NCI-H774 (cell line): ENCODE measurements at places on chromosomes 11 and 22.

DNA sequence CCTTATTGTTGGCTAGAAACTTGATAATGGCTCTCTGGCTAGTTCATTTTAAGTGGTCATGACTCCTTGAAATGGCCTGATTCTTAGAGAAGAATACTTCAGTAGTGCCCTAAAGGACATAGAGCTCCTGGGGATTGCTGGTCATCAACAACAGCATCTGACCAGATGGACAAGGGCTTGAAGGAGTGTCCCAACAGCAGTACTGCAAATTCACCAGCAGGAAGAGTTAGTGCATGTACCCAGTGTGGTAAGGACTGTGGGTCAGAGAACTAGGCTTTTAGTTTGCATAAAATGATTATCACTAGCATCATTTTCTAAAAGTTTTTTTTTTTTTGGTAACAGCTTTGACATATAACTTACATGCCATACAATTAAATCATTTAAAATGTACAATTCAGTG is 39.5 kb upstream of the CUL5 start:
- DNase-seq = no peak

DNA sequence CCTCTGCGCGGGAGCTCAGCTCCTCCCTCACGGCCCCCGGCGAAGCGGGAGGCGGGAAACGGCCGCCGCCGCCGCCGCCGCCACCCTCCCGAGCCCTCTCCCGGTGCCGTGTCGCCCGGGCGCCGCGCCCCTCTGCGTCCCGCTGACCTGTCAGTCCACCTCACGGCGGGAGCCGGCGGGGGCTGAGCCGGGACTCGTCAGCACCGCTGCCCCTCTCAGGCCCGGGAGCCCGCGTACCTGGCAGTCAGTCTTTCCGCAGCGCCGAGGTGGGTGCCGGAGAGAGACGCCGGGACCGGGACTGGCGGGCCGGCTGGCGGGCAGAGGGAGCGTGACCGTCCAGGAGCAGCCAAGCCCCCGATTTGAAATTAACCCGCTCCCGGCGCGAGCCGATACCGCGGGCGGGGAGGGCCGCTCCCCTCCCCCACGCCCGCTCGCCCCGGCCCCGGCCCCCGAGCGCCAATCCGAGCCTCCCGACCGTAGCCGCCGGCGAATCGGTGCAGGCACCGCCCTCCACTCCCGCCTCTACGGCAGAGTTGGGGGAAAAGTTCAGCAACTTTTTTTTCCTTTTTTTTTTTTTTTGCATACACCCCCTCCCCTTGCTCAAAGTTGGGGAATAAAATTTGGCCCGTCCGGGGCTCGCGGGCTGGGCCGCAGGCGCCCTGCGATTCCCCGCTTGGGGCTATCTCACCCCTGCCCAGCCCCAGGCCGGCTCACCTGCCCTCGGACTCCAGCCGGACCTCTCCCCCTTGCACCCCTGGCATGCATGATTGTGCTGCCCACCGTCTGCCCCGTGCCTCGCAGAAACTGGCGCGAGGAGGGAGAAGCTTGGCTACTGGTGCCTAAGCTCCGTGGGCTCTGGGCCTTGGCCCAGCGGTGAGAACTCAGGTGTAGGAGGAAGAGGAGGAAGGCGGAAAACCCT is 774 bp upstream of the E2F8 start:
- peak; percentile 21 for DNase-seq

DNA sequence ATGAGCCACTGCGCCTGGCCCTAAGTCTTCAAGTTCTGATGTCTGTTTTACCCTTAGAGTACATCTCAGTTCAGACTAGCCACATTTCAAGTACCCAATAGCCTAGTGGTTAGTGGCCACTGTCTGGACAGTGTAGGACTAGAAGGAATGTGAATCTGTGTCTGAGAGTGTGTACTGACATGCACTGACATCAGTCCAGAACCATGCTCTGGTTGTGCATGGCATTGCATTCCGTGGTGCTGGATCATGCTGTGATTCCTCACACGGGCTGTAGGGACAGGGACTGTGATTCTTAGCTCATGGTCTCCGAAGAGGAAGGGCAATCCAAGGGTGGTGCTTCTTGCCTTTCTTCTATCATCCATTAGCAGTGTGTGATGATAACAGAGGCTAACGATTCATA is 41.1 kb downstream of the AMOTL1 start:
- no peak for DNase-seq

GRCh38 chr22:25494774-25495173 is 69.7 kb upstream of the GRK3 start:
- no peak for DNase-seq

DNA sequence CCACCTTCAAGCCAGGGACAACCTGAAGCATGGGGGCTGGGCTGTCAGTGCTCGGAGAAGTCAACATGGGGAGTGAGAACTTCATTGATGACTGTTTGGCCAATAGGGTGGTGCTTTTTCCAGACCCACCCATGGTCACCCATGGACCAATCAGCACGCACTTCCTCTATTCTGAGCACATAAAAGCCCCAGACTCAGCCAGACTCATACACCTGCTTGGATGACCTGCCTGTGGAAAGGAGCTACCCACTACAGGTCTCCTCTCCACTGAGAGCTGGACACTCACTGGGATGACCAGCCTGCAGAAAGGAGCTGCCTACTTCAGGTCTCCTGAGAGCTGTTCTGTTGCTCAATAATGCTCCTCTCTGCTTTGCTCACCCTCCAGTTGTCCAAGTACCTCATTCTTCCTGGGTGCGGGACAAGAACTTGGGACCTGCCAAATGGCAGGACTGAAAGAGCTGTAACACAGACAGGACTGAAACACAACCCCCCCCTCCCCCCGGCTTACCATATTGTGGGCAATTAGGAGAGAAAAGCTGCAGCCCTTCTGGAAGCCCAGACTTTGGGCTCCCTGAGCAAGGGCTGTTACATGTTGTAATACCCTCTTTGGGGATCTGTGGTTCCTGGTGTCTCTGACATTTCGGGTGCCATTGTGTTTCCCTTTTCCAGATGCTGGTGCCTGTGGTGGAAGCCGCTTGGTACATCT is 44.4 kb upstream of the WNT11 start:
- no peak for DNase-seq
